ENCODE measurements at places on chromosomes 5 and 9.

DNA sequence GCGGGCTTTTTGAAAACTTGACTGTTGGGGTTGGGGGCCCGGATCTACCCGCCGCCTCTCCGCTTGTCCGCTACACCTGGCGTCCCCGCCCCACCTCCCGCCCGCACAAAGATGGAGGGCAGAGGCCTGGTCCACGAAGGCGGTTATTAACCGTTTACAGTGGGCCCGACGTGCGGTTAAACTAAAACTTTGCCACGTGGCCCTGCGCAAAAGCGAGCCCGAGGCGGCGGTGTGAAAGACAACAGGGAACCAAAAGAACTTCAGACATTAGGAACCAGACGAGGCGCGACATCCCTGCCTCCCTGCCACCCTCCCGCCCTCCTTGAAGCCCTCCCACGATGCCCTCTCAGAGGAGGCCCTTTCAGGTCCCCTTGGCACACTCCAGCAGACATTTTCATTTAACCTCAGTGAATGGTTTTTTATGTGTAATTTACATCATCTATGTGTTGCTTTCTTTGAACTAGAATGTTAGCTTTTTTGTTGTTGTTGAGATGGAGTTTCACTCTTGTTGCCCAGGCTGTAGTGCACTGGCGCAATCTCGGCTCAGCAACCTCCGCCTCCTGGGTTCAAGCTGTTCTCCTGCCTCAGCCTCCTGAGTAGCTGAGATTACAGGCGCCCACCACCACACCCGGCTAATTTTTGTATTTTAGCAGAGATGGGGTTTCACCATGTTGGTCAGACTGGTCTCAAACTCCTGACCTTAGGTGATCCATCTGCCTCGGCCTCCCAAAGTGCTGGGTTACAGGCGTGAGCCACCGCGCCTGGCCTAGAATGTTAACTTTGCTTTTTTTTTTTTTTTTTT lies 999 bp upstream of the HNRNPA0 start:
- DNase-seq: no peak

- DNase-seq: no peak
These were observed 11.5 kb downstream of the CCDC127 start for GRCh38 chr5:206406-206805.

DNA sequence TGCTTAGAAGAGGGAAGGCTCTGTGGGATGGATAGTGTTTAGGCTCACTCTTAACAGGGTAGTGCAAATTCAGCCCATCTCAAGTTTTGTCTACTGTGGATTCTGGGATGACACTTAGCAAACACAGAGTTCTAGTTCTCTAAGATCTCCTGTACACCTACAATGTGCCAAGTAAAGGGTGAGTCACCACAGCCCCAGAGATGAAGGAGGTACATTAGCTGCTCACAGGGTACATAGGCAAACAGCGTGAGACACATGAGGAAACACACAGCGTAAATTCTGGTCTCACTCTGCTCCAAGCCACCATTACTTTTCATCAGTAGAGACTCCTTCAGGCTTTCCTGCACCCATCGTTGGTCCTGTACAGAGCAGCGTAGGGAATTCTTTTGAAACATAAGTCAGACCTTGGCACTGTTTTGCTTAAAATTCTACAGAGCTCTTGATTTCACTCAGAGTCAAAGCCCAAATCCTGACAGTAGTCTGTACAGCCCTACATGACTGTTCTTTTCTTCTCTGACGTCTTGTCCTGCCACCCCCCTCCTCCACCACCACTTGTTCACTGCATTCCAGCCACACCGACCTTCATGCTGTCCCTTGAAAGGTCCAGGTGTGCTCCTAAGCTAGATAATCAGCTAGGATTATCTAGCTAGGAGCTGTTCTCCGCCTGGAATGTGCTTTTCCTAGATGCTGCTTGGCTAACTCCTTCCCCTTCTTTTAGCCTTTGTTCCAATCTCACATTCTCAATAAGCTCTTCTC lies 8.7 kb downstream of the ASTN2 start:
- no peak for DNase-seq

- no peak for DNase-seq
These were observed 208.6 kb upstream of the ANKH start for GRCh38 chr5:15080219-15080618.

GRCh38 chr5:86030753-86031152 lies 587.0 kb upstream of the COX7C start:
- DNase-seq: no peak

GRCh38 chr5:157600252-157600651 lies 24.7 kb upstream of the ADAM19 start:
- no peak for DNase-seq

GRCh38 chr9:131876486-131876885 lies 136.6 kb upstream of the RAPGEF1 start:
- DNase-seq: no peak

GRCh38 chr9:119240546-119240945 lies 128.7 kb downstream of the BRINP1 start:
- DNase-seq: no peak

DNA sequence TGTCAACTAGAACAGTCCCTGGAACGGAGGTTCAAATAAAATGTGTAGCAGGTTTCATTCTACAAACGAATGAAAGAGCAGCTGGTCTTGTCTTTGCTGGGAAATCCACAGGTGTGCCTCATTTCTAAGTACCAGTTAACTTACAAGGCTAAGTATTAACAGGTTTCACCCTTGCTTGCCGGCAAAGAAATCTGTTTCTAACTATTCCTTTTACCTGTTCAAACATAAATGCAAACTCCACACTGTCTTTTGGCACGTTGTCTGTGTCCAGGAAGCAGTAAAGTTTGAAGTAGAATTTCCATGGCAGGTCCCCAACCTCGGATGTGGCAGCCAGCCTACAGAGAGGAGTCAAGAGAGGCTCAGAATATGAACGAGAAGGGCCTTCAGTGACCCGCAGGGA lies 54.4 kb upstream of the RETREG1 start:
- DNase-seq: no peak

- DNase-seq: peak; percentile 43
These were observed 4.8 kb downstream of the ATP6V1G1 start for GRCh38 chr9:114592356-114592755.

DNA sequence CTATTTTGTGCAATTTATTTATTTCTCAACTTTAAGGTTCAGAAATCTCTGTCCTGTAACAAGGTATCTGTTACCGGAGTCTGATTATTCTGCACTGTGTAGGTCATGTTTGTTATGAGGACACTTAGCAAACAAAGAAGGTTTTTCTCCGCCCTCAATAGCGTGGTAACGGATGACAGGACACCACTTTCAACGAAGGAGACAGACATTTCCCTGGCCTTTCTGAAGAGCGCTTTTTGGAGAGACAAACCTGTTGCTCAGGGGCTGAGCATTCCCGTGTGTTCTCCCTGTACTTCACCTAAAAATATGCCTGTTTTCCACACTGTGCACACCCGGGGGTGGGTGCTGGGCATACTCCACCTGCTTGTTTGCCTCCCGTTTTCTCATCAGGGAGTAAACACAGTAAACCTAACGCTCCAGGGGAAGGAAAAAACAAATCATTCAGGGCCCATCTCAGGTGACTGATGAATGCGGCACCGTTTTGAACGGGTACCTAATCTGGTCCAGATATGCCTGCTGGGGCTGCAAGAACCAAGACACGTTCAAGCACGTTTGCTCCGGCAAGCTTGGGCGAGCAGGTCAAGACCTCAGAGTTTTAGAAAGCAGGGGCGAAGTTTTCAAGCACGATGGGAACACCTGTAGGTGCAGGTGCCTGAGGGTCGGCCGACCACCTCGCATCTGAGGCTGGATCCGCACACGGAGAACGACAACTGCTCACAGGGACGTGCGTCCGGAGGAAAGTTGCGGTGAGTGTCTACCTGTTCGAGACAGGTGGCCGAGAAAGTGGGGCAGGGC lies 859 bp downstream of the RETREG1 start:
- DNase-seq: no peak

- no peak for DNase-seq
These were observed 17.3 kb upstream of the CXXC5 start for GRCh38 chr5:139630855-139631254.

GRCh38 chr5:87127956-87128687 lies 139.6 kb upstream of the RASA1 start:
- DNase-seq: no peak

DNA sequence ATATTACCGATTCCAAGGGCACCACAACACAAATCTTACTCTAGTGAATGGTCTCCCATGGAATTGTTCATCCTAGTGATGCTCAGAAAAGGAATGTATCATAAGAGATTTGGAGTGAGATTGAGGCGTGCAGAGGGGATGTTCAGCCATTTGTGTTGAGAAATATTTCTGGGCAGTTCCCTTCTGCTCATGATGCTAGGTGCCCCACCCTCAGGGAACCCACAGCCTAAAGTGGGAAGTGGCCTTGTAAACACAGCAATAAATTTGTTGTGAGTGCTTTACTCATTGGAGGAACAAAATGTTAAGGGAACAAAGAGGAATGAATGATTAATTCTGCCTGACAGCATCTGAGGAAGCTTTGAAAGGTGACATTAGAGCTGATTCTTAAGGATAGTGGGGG lies 129.9 kb downstream of the TLE4 start:
- DNase-seq: no peak

DNA sequence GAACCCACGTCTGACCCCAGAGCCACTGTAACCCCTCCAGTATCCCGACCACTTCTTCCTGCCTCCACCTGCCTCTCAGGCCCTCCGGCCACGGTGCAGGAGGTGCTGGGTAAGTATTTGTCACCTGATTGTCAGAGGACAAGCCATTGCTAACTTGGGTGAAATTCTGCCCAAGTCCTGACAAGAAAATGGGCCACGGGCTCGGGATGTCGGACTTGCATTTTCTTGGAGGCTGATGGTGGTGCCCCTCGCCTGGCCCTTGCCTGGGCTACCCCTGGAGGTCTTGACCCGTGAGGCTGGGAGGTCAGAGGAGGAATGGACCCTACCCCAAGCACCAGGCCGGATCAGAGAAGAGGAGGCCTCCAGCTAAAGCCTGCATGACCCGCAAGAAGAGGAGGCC lies 149.7 kb upstream of the COL5A1 start:
- DNase-seq: no peak
